Stimulated activated memory B cell treated with anti-CD40 and anti-IgM and Interleukin-4, amounts not matched to agents 10 μg/mL and 1 μg/mL and 100 μg/mL, for 72 hours (primary cell): ENCODE measurements at places on chromosomes 12 and 14.

GRCh38 chr12:49875115-49875720, 28.5 kb downstream of the FAIM2 start:
- no peak for ATAC-seq

DNA sequence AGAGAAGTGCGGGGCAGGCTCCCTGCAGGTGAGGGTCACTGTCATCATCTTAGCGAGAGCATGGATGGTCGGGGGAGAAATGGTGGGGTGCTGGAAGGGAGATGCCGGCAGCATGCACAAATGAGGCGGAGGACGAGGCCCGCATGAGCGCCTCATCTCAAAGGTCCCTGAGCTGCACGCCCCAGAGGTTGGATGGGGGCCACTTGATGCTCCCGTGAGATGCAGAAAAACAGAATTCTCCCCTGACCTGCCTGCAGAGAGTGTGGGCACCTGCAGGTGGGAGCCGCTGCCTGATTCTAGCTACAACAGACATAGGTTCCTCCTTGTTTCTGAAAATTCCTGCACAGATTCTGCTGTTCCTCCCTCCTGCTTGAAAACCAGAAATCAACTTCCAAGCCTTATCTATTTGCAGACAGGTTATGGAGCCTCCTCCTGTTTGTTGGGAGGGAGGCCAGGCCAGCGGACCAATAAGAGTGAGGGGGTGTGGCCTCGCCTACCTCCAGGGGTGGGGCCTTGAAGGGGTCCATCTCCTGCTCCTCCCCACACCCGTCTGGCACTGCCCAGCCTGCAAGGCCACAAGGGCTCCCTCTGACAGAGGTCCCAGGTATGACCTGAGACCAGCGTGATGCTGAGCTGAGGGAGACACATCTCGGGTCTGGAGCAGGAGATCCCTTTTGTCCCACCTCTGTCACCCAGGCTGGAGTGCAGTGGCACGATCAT, 67.2 kb downstream of the KDM2B start:
- peak; percentile 89 for ATAC-seq

- ATAC-seq = no peak
Observed at GRCh38 chr12:65778258-65779090, 45.8 kb upstream of the HMGA2 start.

DNA sequence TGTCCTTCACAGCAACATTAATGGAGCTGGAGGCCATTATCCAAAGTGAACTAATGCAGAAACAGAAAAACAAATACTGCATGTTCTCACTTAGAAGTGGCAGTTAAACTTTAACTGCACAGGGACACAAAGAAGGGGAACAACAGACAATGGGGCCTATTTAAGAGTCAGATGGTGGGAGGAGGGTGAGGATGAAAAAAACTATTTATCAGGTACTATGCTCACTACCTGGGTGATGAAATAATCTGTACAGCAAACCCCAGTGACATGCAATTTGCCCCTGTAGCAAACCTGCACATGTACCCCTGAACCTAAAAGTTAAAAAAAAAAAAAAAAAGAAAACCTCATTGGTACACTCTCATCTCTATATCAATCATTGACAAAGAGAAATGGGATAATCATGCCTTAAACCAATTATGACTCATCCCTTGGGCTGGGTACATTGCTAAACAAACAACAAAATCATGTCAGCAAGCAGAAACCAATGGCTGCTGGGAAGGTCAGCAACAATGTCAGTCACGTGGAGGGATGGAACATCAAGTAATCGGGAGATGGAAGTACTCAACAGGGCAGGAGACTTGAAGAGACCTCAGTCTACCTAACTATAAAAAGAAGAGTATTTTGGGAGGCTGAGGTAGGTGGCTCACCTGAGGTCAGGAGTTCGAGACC, 479.2 kb downstream of the RMST start:
- ATAC-seq = no peak

DNA sequence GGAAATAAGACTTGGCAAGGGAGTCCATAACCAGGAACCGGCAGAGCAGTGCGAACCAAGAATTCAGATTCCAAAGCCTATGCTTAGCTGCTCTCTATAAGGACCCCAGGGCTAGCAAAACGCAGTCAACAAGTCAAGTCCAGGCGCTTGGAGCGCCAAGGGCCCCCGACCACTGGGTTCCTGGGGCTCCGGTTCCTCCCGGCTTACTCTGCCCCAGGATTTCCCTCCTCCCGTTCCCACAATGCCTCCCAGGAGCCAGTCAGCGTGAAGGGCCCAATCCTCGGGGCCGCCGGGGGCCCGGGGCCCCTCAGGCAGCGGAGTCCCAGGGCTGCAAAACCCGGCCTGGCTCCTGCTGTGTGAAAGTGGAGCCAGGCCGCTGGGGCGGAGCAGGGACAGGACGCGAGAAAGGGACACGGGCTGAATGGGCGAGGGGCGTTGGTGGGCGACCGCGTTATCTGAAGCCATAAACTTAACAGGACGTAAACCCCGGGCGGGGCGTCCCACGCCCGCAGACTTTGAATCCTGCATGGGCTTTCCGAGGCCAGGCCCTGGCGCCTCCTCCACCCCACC, 1.5 kb downstream of the KRT8 start:
- peak; percentile 66 for ATAC-seq

DNA sequence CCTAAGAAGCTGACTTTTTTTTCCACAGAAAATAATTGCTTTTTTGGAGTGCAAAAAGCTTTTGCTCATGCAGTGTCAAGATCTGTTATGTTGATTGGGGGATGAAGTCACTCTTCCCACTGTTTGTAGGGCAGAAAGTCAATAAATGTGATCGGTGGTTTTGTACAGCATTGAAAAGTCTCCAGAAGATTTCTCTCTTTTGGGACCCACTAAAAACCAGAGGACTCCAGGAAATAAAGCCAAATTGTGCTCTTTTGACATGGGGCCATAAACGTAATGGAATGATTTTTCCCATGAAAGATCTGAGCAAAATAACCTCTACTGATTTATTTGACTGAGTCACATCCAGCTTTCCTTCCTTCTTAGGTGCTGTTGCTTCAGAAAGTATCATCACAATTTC, 122.5 kb downstream of the SNAPC1 start:
- no peak for ATAC-seq

GRCh38 chr14:92635896-92636295, 112.5 kb downstream of the LGMN start:
- no peak for ATAC-seq

DNA sequence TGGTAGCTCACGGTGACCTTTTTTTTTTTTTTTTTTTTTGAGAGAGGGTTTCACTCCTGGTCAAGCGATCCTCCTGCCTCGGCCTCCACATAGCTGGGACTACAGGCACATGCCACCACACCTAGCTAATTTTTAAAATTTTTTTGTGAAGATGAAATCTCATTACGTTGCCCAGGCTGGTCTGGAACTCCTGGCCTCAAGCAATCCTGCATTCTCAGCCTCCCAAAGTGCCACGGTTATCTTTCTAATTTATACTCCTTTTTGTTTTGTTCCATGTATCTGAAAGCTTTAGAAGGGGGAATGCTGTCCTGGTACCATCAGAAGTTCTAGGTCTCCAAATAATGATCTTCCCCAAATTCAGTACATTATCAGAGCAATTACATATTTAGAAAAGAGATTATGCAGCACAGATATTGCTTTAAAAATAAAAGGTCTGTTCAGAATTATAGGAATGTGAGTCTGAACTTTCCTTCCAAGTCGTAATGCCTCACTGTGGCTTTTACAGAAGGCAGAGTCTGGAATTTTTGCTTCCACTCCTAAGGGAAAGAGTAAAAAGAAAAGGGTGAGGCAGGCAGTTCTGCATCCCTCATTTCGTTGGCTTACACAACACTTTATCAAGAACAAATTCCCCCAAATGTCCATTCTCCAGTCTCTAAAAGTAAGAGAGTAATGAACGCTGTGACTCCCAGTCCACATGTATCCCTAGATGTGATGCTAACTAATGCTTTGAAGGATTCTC, 73.0 kb downstream of the GCH1 start:
- ATAC-seq = no peak

DNA sequence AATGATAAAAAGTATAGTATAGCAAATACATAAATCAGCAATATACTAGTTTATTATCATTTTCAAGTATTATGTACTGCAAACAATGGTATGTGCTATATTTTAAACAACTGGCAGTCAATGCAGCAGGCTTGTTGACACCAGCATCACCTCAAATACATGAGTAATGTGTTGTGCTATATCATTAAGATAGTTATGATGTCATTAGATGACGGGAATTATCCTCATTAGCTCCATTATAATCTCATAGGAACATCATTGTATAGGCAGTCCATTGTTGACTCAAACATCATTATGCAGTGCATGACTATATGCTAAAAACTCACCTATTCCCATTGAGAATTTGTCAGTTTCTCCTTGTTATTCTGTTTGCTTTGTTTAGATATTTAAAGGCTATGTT, 85.4 kb downstream of the PRKD1 start:
- ATAC-seq = no peak

DNA sequence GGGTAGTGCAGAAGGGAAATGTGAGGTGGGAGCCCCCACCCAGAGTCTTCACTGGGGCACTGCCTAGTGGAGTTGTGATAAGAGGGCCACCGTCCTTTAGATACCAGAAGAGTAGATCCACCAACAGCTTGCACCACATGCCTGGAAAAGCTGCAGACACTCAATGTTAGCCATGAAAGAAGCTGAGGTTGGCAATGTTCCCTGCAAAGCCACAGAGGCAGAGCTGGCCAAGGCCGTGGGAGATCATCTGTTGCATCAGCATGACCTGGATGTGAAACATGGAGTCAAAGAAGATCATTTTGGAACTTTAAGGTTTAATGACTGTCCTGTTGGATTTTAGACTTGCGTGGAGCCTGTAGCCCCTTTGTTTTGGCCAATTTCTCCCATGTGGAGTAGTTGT, 468.4 kb upstream of the FOXG1 start:
- ATAC-seq = no peak

- no peak for ATAC-seq
Observed at GRCh38 chr12:122028165-122028904, 6.7 kb downstream of the BCL7A start.

DNA sequence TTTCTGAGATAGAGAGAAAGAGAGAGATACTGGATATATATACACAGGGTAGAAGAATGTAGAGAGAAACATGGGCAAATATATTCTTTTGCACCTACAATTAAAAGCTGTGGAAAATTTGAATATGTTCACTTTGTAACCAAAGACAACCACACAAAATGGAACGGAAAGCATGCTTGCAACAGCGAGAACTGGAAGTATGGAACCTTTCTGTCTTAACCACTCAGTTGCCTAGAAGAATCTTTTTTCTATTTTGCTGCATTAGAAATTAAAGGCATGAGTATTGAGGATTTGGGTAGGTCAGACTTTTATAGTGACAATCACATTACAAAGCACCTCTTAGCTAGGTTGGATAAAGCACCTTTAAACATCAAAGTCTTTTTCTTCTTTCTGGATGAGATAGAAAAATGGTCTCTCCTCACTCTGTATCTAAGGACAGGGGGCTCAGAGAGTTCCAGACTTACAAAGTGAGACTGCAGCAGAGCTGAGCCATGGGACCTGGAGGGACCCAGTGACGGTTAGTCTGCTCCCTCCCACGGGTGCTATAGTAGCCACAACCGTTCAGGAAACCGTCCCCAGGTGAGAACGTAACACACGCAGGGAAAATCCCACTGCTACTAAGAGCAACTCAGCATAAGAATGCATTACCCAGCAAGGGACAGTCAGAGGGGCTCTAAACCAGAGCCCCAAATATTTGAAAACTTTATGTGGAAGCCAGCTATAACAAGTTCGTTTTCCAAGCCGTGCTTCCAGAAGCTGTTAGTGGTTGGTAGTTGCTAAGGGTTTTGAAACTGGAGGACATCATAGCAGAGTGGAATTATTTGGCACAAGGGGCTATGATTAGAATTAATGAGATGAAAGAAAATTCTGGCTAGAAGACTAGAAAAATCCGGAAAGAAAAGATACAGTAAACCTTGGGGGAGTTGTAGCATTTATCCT, 97.1 kb downstream of the DAD1 start:
- peak; percentile 66 for ATAC-seq

DNA sequence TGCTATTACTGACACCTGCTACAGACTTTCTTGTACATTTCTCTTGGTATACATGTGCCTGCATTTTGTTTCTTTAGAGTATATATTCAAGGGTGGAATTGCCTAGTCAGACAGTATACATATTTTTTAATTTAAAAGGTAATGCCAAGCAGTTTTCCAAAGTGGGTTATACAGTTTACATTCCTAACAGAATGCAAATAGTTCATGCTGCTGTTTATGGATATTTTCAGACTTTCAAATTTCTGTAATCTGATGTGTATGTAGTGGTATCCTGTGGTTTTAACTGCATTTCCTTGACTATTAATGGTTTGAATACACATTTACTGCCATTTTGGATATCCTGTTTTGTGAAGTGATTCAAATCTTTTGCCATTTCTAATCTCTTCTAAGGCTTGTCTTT, 55.5 kb upstream of the VCPKMT start:
- no peak for ATAC-seq

- no peak for ATAC-seq
Observed at GRCh38 chr12:66108386-66108785, 22.2 kb downstream of the LLPH start.

GRCh38 chr14:99887407-99887806, 94.2 kb downstream of the EML1 start:
- no peak for ATAC-seq

GRCh38 chr14:49940808-49941421, 48.0 kb downstream of the ARF6 start:
- ATAC-seq = no peak

GRCh38 chr14:30603402-30603801, 18.7 kb upstream of the SCFD1 start:
- ATAC-seq = no peak

DNA sequence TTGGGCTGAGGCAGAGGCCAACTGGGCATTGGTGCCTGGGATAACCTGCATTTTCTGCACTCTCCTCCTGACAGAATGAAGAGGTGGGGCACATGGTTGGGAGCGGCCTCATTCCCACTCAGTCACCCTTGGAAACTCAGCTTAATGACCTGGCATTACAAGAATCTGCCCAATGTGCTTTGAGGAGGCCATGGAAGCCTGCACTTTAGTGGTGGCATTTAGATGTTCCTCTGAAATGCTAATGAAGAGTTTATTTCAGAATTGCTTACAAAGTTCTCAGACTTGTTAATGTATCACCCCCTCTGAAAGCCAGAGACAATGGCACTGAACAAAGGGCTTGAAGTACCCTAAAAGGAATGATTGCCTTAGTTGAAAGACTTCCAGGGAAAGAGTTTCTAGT, 71.4 kb upstream of the PARP11 start:
- no peak for ATAC-seq

DNA sequence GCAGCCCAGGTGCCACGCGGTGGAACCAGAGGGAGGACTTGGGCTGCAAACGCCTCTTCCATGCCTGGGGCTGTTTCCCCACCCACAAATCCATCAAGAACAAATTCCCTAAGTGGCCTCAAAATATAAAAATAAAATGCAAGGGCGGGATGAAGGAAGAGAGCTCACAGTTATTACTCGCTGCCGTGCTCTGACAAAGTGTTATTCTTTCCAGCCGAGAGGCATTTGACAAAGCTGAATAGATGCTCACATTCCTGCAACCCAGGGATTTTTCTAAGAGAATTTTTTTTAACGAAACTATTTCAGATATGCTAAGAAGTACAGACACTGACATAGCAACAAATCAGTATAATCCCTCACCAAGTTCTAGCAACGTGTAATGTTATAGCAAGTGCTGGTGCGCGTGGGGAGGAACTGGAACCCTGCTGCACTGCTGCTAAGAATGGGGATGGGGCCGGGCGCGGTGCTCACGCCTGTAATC, 70.7 kb downstream of the SCARB1 start:
- no peak for ATAC-seq

GRCh38 chr14:93330609-93331000, 2.2 kb downstream of the BTBD7 start:
- ATAC-seq = no peak

- ATAC-seq = no peak
Observed at GRCh38 chr14:30993071-30993470, 32.4 kb upstream of the AP4S1 start.

- no peak for ATAC-seq
Observed at GRCh38 chr12:132364348-132364902, 35.0 kb upstream of the GALNT9 start.
